ENCODE measurements at places on chromosomes 6 and 20.

- DNase-seq: no peak
Observed at GRCh38 chr6:118494091-118494490, 54.0 kb upstream of the PLN start.

GRCh38 chr6:15243910-15244619 lies 1.8 kb upstream of the JARID2 start:
- no peak for DNase-seq

GRCh38 chr6:37260444-37260843 lies 2.5 kb upstream of the TMEM217 start:
- DNase-seq: no peak

GRCh38 chr20:8242827-8243724 lies 111.0 kb downstream of the PLCB1 start:
- DNase-seq: no peak

DNA sequence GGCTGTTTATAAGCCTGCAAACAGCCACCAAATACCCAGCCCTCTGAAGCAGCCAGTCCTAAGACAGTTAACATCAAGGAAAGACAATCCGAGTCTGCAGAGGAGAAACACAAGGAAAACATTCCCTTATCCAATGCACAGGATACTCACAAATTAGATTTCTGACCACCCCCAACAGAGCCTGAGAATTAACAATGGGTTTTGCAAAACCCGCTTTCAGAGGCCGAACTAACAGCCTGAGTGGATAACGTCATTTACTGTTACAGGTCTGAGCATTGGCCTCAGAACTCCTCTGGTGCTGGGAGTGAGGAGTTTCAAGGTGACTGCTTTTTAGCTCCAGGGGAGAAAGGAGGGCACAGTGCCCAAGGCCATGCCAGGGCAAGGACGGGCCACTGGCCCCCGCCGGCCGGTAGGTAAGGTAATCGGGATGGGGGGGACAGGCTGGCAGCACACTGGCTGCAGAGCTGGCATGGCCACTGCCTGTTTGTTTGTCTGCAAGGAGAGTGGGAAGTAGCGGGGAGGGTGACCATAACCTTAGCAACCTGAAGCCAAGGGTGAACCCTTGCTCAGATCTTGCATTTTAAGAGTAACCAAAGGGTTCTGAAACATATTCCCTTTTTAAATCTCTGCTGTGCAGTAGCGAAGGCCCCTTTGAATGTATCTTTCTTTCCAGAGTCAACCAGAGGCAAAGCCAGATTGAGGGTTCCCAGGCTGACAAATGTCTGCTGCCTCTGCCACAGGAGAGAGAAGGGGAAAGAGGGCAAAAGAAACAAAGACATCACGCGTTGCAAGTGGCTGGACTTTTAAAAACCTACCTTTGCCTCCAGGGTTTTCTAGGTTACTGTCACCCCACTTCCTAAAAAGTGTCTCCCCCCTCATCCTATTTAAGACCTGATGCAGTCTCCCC lies 3.9 kb downstream of the ZMYND8 start:
- no peak for DNase-seq

GRCh38 chr6:12832226-12832735 lies 115.7 kb downstream of the PHACTR1 start:
- DNase-seq: no peak

GRCh38 chr6:47235421-47235820 lies 74.3 kb downstream of the TNFRSF21 start:
- no peak for DNase-seq

DNA sequence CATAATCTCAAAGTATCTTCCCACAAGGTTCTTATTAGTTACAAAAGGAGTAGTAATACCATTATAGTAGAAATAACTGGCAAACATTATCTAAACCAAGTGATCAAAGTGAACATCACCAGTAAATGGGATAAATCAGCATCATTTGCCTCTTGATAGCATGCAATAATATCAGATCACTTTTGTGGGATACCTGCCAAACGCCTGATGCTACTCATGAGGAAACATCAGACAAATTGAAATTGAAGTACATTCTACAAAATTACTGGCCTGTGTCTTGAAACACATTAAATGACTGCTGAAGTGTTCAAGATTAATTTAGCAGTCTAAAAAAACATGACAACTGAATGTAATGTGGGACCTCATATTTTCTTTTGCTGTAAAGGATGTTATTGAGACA lies 208.1 kb downstream of the TINAG start:
- no peak for DNase-seq

GRCh38 chr20:63101781-63102720 lies 95.3 kb upstream of the BHLHE23 start:
- DNase-seq: no peak

GRCh38 chr6:118881440-118882313 lies 12.3 kb upstream of the ASF1A start:
- no peak for DNase-seq

DNA sequence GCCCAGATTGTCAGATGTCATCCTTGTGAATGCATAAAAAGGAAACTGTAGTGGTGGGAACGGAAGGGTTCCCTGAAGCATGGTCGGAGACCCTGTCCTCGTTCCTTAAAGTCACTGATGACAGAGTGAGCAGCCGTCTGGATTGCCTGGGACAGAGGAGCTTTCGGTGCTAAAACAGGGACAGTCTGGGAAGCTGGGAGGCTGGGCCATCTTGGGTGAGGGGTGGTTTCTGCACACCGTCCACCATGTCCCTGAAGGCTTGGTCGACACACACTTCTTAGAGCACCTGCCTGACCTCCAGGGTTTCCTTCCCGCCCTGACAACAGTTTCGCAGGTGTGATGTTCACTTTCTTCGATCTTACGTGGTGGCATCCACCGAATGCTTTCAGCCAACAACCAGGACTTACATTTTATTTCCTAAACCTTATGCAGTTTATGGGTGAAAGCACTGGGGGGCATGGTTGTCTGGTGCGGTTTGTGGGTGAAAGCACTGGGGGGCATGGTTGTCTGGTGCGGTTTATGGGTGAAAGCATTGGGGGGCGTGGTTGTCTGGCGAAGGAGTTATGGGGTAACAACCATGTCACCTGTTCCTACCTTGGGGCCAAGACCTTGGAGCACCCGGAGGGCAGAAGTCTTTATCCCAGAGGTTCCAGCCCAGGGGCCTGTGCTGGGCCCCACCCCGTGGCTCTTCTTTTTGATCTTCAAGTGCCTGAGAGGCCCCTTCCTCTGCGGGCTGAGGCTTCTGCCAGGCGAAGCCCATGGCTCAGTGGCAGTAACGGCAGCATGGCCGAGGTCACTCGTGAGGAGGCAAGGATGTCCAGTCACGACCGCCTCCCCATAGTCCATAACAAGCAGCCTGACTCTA lies 81.7 kb upstream of the FRMD1 start:
- DNase-seq: no peak

DNA sequence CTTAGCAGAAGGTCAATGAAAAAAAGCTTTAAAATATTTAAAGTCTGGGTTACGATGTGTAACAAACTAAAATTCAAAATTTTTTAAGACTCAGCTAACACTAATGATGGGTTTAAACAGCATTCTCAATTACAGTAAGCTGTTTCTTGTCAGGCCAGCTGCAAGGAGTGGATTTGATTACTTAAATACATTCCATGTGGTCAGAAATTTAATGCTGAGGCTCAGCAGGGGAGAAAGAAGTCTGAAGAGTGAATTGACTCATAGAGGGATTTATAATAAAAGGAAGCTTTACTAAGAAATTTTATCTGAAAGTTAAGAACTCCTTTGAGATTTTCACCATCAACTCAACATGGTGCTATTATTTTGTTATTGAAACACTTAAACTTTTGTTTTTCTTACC lies 398.6 kb downstream of the KHDRBS2 start:
- DNase-seq: no peak

DNA sequence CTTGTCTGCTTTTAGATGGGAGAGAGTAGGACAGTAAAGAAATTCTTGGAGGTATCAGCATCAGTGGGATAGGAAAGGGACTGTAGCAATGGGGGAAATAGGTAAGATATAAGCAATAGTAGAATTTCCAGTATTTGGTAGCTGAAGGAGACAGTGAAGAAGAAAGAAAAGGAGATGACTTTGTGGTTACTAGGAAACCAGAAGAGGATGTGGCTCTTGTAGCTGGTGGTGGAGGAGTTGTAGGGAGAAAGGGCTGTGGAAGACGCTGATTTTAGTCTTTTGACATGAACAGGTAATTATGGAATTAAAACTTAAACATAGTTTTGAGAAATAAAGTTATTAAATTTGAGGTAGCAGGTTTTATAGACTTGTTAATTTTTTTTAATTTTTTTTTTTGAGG lies 26.1 kb downstream of the SH3BGRL2 start:
- DNase-seq: no peak

DNA sequence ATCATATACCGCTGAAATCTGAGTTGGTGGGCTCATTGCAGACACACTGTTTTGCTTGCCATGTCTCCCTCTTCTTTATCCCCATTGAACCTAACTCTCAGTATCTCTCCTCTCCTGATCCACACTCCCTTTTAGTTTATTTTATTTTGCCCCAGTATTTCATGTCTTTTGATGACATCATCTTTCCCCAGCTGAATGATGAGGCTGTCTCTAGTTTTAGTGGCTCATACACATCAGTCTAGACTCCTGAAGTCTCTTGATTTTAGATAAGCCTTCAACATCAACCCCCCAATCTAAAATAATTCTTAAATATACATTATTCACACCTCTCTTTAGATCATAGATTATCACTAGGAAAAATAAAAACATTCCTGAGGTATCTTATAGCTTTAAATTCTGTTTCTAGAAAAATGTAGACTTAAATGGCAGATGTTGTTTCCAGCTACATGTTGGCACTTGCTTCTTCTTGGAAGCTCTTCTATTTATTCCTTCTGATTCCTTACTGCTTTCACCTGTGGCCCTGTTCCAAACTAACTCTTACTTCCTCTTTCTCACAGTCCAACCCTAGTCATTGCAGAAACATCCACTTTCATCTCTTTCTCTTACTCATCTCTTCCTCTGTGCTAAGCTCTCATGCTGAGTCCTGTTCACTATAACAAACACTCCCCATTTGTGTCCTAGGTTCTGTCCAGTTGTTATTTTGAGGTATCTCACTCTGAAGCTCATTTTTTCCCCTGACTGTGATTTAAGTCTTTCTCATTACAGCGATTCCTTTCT lies 191.9 kb upstream of the SLC35B3 start:
- no peak for DNase-seq

GRCh38 chr6:113695516-113695915 lies 161.6 kb upstream of the MARCKS start:
- DNase-seq: no peak

GRCh38 chr20:33552519-33552918 lies 62.6 kb downstream of the CBFA2T2 start:
- no peak for DNase-seq

GRCh38 chr6:83708970-83709747 lies at the start of gene SNAP91:
Gene SNAP91, minus strand, starts transcription at chr6:83709101. Its CDS starts 1,174 bp downstream, at chr6:83707927.
- DNase-seq: peak; percentile 53

- DNase-seq: no peak
Observed at GRCh38 chr6:3252861-3253596, 5.7 kb upstream of the PSMG4 start.

- DNase-seq: no peak
Observed at GRCh38 chr6:2796861-2797260, 31.7 kb downstream of the WRNIP1 start.

DNA sequence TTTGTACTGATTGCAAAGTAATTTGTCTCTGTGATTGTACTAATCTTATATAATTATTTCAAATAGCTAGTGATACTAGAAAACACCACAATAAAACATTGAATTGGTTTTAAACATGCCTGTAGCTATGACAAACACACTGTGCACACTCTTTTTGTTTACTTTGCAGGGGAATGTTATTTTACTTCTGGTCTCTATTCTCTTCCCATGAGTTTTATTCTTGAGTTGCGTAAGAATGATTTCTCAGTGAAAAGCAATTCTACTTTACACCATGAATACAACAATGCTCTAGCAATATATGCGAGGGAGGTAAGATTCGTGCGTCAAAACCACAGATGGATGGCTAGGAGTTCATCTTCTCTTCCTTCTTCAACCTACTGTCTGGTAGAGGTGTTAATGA lies 68.4 kb upstream of the PHACTR1 start:
- no peak for DNase-seq

- DNase-seq: no peak
Observed at GRCh38 chr6:163945808-163946207, 531.3 kb downstream of the QKI start.

GRCh38 chr6:44727651-44728630 lies 340.4 kb downstream of the CDC5L start:
- DNase-seq: no peak

- no peak for DNase-seq
Observed at GRCh38 chr6:10373642-10374359, 41.1 kb downstream of the TFAP2A start.

DNA sequence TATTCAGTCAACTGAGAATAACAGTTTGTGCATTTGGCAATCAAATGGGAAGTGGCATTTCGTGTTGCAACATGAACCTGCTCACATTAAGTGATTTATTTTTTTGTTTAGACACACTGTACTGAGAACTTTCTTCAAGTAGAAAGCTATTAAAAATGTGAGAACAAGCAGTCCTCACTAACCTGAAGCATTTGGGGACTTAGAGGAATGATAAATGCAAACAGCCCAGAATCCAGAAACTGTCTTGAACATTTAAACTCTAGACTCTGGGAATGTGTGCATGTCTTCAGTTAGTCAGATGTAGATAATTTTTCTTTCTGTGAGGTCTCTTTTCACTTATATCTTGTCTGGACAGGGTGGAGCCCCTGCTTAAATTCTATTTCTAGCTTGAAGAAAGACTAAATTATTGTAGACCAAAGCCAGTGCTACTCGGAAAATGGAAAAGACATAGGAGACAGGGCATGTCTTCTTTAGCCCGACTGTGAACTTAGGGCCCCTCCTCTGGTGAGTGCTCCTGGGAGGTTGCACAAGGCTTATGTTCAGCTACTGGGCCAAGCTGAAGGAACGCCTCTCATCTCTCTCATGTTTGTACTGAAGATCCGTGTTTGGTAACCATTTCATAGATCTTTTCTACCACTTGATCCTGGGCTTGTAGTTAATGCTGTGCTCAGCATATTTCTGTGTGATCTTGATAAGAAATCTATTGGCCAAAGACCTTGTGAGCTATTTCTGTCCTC lies 70.1 kb downstream of the SLX4IP start:
- DNase-seq: no peak

GRCh38 chr20:62412194-62413024 lies 5.3 kb upstream of the CABLES2 start:
- no peak for DNase-seq

GRCh38 chr20:56249244-56249955 lies 868 bp downstream of the MC3R start:
- no peak for DNase-seq

GRCh38 chr20:57713951-57714350 lies 4.1 kb upstream of the PMEPA1 start:
- no peak for DNase-seq

Data from progenitor cell of endocrine pancreas (in vitro differentiated cells).